ENCODE measurements at places on chromosomes 16 and 17. TPM values are rescaled to one million over a fixed set of nuclear protein-coding genes. Genes with fewer than 3 reads are reported as not detected.

DNA sequence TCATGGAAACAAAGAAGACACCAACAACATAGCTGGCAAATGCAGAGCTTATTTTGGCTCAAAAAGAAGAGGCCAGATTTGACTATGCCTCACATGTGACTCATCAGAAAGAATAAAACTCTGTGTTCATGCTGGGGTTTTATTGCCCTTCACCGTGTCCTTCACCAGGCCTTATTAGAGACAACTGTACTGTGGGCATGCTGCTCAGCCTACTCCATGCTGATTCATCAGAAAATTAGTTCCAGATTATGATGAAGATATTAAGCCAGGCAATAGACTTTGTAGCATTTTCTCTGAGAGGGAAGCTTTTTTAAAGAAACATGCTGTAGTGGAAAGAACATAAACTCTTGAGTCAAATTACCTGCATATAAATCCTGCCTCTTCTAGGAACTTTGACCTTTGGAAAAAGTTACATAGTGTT is 89.8 kb downstream of the CYB561 start:
- no peak overlapping the region for H3K4me3 ChIP-seq
- no peak for DNase-seq
- H3K27ac ChIP-seq, result peak overlapping the region; percentile 0

DNA sequence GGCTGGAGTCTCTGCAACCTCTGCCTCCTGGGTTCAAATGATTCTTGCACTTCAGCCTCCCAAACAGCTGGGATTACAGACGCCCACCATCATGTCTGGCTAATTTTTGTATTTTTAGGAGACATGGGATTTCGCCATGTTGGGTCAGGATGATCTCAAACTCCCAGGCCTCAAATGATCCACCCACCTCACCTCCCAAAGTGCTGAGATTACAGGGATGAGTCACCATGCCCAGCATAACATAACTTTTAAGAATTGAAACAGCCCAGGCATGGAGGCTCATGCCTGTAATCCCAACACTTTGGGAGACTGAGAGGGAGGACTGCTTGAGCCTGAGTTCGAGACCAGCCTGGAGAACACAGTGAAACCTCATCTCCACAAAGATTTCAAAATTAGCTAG is 2.5 kb downstream of the RSL1D1 start:
- H3K27me3 ChIP-seq, result no peaks in the 10 kb centered on the region
- no peak overlapping the region for H3K27ac ChIP-seq
- H3K4me1 ChIP-seq, result peaks cover 44% of the 10 kb centered on the region
- no peak overlapping the region for H3K4me3 ChIP-seq
- DNase-seq, result no peak

The SLFN12 gene
- 5.9 TPM for total RNA-seq

The TMEM235 gene
- total RNA-seq, result not detected

DNA sequence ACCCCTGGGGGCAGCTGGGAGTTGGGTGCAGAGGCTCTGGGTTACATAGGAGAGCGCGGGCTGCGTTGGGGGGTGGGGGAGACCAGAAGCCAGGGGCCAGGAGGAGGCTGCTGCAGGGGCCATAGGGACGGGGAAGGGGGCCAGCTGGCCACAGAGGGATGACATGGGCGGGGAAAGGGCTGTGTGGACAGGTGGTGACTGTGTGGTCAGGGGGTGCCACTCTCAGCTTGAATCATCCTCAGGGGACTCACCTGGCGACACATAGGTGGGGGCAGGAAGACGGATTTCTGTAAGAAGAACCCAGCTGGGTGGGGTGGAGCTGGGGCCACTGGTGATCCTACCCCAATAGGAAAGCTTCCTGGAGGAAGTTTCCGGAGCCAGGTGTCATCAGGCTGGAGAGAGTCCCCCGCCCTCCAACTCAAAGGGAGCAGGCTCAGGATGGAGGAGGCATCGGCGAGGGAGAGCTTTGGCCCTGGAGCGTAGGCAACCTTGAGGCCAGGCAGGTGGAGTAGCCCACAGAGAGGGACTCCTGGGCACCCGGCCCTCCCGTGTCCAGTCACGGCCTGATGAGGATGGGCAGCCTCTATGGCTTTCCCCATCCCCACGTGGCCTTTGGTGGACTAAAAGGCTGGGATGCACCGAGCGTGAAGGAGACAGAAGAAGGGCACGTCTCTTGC is 1.2 kb downstream of the TRPV3 start:
- H3K36me3 ChIP-seq, result no peaks in the 10 kb centered on the region
- H3K4me1 ChIP-seq, result peaks cover 18% of the 10 kb centered on the region
- H3K27ac ChIP-seq, result no peak overlapping the region
- H3K4me3 ChIP-seq, result no peak overlapping the region

The SPATA32 gene
- total RNA-seq, result not detected

- peaks cover 58% of the 10 kb centered on the region for H3K4me1 ChIP-seq
- no peak overlapping the region for H3K4me3 ChIP-seq
- peak overlapping the region; percentile 85 for H3K27ac ChIP-seq
- no peaks in the 10 kb centered on the region for H3K27me3 ChIP-seq
- no peak for DNase-seq
Observed at GRCh38 chr16:67244387-67245185, 2.7 kb downstream of the FHOD1 start.

The POLR3K gene
- total RNA-seq, result 12.8 TPM

The CHST4 gene
- total RNA-seq, result not detected

GRCh38 chr16:69660166-69660565 is 66.2 kb downstream of the NQO1 start:
- no peak overlapping the region for H3K4me3 ChIP-seq
- H3K27ac ChIP-seq, result no peak overlapping the region
- no peak for DNase-seq

- H3K36me3 ChIP-seq, result no peaks in the 10 kb centered on the region
- no peaks in the 10 kb centered on the region for H3K27me3 ChIP-seq
- DNase-seq, result no peak
- H3K27ac ChIP-seq, result no peak overlapping the region
- no peaks in the 10 kb centered on the region for H3K4me1 ChIP-seq
Observed at GRCh38 chr16:16120382-16121184, 102.7 kb downstream of the ABCC6 start.

DNA sequence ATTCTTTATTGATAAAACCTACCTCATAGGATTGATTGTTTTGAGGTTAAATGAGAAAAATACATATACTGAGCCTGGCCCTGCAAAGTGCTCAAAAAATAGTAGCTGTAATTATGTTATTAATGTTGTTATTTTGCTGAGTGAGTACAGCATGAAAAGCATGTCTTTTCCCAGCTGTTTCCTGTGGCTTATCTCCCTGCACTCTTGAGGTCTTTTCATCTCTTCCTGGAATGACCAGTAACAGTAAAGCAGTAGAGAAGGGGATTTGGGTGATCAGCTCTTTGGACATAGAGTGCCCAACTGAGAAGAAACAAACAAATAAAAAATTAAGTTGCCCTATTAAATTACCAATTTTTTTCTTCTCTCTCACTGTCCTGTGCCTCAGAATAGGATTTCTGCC is 53.7 kb downstream of the NFAT5 start:
- no peak overlapping the region for H3K4me3 ChIP-seq
- no peaks in the 10 kb centered on the region for H3K27me3 ChIP-seq
- H3K36me3 ChIP-seq, result no peaks in the 10 kb centered on the region
- DNase-seq, result no peak

The MT4 gene
- 25.8 TPM for total RNA-seq

The DNAJA3 gene
- total RNA-seq, result 33.6 TPM

The CIBAR2 gene
- not detected for total RNA-seq

GRCh38 chr17:549177-550040 is 165.2 kb downstream of the VPS53 start:
- peaks cover 8% of the 10 kb centered on the region for H3K4me1 ChIP-seq
- peak overlapping the region; percentile 63 for H3K27ac ChIP-seq

The SYNRG gene
- total RNA-seq, result 42.2 TPM
